Stimulated activated CD8-positive, alpha-beta memory T cell treated with anti-CD3 and anti-CD28 coated beads, Interleukin-15, amount 100 ng/mL, for 4 hours (primary cell): ENCODE measurements at places on chromosomes 6 and 20.

DNA sequence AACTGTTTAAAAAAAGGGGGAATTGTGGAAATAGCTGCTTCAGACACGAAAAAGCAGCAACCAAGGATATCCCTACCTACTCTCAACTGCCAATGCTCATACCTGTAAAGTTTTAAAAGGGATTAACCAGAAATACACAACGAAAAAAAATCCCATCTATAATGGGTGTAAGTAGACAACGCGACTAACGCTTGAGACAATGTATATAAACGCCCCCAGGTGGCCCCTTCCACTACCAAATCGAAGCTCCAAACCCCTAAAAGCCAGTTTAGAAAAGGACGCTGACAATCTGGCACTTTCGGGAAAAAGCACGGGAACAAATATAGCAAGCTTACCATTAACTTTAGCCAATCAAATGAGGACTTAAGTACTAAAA is 94.5 kb upstream of the BTN3A2 start:
- no peak for DNase-seq

DNA sequence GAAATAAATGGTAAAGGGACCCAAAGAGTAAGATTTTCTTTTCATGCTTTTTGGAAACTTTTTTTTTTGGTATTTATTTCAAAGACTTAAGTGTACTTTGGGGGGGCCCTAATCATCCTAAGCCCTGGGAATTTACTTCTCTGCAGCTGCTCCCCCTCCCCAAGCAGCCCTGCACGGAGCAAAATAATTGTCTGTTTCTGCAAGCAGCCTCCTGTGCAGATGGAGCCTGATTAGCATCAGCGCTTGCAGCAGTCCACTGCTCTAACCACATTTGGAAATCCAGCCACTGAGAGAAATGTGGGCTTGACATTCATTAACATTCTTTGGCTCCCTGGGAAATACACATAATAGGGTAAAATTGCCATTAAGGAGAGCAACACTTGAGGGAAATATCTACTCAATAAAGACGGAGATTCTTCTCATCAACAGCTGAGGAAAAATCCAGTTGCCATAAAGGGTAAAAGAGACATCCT is 309.2 kb upstream of the MAP3K7 start:
- DNase-seq: no peak

GRCh38 chr6:107083047-107083768 is 32.1 kb downstream of the BEND3 start:
- DNase-seq: no peak

DNA sequence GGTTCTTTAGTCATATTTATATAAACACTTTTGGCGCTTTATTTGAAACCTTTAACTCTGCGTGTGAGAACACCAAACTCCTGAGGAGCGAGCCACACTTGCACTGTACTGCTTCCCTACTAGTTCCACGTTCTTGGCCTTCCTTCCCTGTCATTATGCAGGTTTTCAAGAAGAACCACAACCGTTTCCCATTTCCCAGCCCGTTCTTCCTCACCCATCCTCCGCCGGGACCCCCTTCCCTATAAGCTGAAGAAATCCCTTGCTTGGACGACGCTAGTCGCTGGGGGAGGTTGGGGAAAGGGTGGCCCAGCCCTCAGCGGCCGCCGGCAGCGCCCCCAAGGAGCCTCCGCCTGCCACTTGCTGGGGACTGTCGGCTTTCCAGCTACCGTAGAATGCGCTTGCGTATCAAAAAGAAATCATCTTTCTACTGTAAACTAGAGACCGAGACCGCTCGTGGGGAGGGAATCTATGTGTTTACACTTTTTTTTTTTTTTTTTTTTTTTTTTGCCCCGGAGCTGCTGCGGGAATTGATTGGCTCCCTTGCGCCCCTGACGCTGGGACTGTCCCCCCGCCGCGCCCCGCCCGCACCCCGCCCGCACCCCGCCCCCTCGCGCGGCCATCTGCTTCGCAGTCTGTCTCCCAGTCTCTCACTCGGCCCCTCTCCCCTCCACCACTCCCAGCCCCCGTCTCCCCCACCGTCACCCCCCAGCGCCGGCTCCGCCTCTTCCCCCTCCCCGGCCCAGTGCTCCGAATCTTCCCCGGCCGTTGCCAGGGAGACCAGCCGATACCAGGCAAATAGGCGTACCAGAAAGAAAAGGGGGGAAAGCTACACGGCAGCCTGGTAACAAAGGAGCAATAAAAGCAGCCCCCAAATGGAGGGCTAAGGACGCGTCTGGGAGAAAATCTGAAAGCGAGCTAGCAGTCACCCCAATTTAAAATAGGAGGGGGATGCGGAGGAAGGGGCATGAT is 2.3 kb upstream of the MARCKS start:
- no peak for DNase-seq

GRCh38 chr6:71190809-71191208 is 97.8 kb upstream of the OGFRL1 start:
- DNase-seq: no peak

GRCh38 chr6:161031721-161032495 is 40.3 kb downstream of the MAP3K4 start:
- DNase-seq: no peak

- no peak for DNase-seq
Observed at GRCh38 chr6:5599127-5599526, 337.8 kb downstream of the FARS2 start.

GRCh38 chr20:47782920-47783552 is 2.2 kb downstream of the SULF2 start:
- no peak for DNase-seq

GRCh38 chr20:836190-836589 is 2.7 kb downstream of the FAM110A start:
- DNase-seq: no peak

- DNase-seq: no peak
Observed at GRCh38 chr6:143673669-143674068, 4.1 kb upstream of the PHACTR2 start.

GRCh38 chr20:53952528-53953096 is 117.8 kb downstream of the BCAS1 start:
- no peak for DNase-seq

GRCh38 chr6:27297857-27298730 is 14.0 kb downstream of the POM121L2 start:
- DNase-seq: no peak

DNA sequence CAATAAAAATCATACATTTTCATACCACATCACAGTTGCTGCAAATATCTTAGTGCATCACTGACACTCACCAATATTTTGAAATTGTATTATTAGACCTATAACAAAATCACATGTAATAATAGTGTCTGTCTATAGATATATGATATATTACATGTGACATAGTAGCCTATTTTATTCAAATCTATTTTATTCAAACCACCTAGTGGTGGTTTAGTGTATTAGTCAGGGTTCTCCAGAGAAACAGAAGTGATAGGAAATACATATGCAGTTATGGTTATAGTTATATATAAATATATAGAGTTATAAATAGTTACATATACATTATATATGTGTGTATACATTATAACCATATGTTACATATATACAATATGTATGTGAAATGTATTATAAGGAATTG is 366.5 kb upstream of the ARID1B start:
- no peak for DNase-seq

GRCh38 chr6:7590918-7591302 is 912 bp downstream of the SNRNP48 start:
- DNase-seq: no peak

DNA sequence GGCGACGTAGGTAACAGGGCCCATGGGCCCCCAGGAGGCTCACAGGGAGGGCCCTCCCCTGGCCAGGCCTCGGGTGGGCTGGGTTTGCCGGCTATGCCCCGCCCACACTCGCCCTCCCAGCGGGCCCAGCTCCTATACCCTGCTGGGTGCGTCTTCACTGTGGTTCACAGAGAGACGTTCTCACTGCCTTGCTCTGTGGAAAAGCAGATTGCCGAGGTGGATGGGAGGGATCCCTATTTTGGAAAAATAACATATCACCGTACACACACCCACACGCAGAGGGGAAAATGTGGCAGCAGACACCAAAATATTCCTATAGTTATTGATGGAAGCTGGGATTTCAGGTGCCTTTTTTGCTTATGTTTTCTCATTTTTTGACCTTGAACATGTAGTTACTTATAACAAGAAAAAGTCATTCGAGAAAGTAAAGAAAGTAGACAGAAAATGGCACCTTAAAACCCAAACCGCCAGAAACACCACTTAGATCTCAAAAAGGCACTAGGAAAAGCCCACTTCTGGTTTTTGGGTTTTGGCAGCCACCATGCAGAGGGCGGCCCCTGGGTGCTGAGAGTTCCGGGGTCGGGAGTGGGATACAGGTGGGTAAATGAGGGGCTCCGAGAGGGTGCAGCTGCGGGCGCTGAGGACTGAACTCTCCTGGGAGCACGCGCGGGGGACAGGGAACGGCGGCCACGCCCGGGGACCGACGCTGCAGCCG is 49.4 kb downstream of the TMEM242 start:
- DNase-seq: peak; percentile 56

DNA sequence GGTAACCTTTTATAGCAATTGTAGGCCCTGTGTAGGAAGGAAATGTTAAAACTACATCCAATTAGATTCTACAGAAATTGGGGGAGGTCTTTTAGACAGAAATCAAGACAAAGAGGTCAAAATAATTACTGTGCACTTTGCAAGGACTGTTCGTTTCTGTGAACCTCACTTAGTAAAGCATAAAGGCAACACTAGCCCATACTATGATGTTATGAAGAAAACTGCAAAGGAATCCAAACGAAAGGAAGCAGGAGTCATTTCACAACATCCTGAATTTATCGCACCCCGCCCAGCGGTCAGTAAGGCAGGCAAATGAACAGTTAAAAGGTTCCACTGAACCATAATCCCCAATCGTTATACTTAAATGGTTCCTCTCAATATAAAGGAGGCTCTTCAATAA is 429.5 kb upstream of the ARID1B start:
- DNase-seq: no peak

DNA sequence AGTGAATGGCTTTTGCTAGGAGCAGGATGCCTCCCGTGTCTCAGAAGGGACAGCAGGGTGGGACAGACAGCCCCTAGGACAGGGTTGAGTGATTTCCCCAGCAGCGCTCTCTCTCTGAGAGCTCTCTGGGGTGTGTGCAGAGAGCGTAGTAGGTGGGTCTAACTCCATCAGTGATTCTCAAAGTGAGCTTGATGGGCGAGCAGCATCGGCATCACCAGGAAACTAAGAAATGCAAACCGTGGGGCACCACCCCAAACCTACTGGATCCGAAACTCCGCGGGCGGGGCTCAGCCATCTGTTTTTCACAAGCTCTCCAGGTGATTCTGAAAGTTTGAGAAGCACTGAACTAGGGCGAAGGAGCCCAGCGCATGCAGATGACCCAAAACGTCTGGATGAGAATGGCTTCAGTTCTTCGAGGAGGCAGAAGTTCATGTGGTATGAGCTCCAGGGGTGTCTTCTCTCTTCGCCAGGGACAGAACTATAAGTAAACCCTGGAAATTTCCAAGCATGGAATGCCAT is 119.6 kb upstream of the RNF24 start:
- DNase-seq: no peak

GRCh38 chr20:56949318-56949717 is 317.1 kb downstream of the BMP7 start:
- no peak for DNase-seq

GRCh38 chr6:138563650-138564049 is 64.4 kb upstream of the NHSL1 start:
- DNase-seq: no peak

GRCh38 chr6:44942798-44943197 is 385.3 kb upstream of the RUNX2 start:
- no peak for DNase-seq

GRCh38 chr6:168371185-168371584 is 51.6 kb upstream of the DACT2 start:
- no peak for DNase-seq

DNA sequence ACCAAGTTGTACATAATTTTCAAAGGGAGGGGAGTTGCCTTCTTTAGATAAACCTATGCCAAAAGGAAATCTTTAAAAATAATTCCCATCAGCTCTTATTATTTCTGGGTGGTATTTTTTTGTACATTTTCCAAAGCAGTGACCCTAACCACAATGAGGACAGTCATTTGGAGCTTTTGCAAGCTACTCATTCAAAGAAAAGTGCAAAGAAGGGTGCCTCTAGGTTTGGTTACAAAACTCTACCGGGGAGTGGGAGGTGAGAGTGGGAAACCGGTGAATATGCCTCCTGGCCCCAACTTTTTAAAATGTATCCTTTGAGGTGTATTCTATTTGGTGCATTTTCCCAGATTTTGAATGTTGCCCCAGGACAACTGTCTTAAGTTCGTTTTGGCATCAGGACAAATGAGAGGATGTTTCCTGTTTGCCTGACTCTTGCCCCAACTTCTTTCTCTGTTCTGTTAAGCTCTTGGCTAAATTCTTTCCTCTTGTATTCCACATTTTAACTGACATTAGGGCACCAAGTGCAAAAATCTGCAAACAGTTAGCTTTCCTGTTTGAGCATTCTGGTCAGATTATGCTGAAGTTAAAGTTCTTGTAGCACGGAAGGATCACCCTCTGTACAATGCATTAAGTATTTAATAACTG is 78.9 kb downstream of the SLX4IP start:
- no peak for DNase-seq

DNA sequence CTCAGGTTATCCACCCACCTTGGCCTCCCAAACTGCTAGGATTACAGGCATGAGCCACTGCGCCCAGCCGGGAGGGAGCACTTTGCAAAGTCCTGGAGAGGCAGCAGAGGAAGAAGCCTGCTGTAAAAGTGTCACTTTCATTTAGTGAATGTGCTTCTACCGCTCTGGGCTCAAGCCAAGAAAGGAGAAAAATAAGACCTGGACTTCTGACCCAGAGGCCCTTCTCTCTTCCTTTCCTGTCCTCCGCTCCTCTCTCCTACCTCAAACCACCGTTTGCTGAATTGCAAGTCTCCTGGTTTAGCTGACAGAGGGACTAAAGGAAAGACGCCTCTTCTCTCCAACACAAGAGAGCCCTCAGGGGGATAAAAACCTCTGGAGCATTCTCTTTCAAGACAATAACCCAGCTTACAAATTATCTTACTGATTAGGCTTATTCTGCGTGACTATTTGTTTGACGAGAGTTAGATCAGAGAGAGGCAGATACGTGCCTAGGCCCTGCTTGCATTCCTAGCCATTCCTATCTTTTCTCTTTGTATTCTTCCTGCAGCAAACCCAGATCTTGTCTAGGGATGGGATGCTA is 84.2 kb upstream of the SLC22A23 start:
- no peak for DNase-seq

DNA sequence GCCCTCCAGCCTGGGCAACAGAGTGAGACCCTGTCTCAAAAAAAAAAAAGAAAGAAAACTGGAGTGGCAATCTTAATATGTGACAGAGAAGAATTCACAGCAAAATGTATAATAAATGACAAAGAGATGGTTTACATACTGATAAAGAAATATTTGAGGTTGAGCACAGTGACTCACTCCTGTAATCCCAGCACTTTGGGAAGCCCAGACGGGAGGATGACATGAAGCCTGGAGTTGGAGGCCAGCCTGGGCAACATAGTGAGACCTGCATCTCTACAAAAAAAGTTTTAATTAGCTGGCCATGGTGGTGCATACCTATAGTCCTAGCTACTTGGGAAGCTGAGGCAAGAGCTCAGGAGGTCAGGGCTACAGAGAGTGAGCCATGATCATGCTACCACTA is 12.4 kb upstream of the DEFB118 start:
- DNase-seq: no peak

DNA sequence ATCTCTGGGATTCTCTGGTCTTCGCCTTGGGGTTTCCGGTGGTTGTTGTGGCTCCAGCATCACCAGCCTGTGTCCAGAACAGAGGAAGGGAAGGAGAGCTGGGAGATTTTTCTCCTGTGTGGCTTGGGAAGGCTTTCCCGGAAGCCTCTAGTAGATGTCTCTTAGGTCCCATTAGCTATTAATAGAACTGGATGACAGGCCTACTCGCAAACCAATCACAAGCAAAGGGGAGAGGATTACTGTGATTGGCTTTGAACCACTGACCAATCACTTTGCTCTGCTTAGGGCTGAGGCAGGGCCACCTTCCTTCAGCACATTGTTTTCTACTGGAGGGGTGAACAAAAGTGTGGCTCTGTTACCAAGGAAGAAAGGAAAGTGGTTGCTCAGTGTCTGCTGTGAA is 203.4 kb upstream of the SULF2 start:
- DNase-seq: no peak
